ENCODE measurements at places on chromosomes 4 and X.

- peak; percentile 21 for DNase-seq
Measured at GRCh38 chr4:159776961-159777360, 674.1 kb downstream of the RAPGEF2 start.

DNA sequence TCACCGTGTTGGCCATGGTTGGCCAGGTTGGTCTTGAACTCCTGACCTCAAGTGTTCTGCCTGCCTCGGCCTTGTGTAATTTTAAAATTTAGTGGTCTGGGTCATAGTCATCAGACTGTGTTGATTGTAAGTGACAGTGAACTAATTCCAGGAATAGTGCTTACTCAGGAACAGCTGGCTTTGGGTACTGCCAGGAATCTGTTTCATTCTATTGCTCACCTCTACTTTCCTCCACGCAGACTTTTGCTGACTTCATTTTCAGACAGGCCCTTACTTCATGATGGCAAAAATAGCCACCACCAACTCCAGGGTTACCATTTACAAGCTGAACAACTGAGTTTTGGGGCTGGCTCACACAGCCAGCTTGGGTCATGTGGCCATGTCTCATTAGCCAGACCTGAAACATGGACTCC, 54.6 kb downstream of the FNIP2 start:
- DNase-seq = no peak

GRCh38 chr4:115292320-115293092, 179.1 kb upstream of the NDST4 start:
- no peak for DNase-seq

GRCh38 chr4:154626793-154627484, 14.5 kb upstream of the FGG start:
- peak; percentile 79 for DNase-seq

DNA sequence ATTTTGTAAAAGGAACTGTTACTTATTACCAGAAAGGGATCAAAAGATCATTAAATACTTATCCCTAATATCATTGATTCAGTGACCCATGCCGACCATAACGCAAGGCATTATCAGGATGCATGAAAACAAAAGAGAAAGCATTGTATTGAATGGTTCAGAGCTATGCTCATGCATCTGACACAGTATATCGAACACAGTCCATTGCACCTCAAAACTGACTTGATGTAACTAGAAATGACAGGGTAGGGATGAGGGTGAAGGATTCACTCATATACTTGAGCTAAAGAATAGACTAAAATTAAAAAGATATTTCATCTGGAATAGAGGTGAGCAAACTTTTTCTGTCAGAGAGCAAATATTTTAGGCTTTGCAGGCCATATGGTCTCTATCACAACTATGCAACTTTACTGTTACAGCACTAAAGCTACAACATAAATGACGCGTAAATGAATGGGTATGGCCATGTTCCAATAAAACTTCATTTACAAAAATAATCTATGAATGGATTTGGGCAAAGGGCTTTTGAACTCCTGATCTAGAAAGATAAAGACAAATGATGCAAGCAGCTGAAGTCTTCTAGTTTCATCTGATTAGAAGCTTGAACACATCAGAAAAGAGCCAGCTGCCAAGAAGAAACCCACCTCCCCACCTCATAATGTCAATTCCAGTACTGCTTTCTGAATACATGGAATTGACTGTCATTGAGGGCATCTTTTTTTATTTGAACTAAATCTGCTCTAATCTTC, 12.9 kb upstream of the SPP1 start:
- no peak for DNase-seq

- DNase-seq = no peak
Measured at GRCh38 chr4:165931741-165932140, 58.7 kb downstream of the TLL1 start.

DNA sequence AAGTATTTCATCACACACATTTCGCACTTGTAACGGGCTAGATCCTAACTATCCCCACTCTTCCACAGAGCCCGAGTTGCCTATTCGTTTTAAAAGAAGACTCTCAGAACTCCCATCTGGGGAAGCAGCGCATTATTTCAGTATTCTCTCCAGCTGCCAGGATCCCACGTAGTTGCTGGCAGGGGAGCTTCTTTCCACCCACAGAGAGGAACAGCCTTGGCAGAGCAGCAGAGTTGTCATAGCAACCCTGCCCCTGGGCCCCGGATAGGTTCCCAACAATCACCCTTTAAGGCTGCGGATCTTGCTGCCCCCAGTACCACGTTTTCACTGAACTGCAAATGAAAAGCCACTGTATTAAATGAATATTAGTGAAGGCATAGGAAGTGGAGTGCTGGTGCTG, 106.7 kb downstream of the GPM6A start:
- peak; percentile 53 for DNase-seq

GRCh38 chr4:77028246-77028645, 47.5 kb downstream of the CCNI start:
- DNase-seq = no peak

DNA sequence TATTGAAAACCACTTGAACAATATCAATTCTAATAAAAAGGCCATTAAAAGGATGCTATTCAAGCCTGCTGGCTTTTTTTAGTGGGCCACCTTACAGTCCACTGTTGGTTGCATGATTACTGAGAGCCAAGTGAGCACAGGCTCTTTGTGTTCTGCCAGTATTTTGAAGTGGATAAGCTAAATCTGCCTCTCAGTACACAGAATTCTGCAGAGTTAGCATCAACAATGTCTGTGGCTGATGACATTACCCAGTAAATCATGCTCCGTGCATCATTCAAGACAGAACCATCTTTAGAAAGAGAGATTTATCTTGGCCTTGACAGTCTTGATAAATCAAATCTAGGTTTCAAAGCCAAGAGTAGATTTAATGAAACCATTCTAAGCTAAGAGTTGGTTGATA, 119.0 kb upstream of the GNPDA2 start:
- DNase-seq = no peak

DNA sequence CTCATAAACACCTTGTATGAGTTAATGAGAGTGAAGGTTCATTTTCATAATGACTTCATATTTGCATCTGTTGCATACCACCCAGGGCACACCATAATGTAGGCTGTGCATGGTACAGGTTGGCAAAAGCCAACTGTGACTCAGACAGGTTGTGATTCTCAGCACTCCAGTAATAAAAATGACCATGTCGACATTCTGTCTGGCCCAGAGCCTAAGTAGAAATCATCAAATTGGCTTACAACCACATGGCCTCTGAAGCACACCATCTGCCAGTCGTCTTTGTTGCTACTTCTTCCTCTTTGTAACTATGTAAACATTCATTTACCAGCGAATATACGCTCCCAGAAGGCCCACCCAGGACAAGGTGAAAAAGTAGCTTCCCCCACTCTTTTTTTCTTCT, 459.5 kb downstream of the GASK1B start:
- peak; percentile 28 for DNase-seq

- no peak for DNase-seq
Measured at GRCh38 chrX:155221351-155221750, 5.1 kb downstream of the VBP1 start.

GRCh38 chr4:56637791-56638190, 43.3 kb downstream of the HOPX start:
- DNase-seq = no peak

DNA sequence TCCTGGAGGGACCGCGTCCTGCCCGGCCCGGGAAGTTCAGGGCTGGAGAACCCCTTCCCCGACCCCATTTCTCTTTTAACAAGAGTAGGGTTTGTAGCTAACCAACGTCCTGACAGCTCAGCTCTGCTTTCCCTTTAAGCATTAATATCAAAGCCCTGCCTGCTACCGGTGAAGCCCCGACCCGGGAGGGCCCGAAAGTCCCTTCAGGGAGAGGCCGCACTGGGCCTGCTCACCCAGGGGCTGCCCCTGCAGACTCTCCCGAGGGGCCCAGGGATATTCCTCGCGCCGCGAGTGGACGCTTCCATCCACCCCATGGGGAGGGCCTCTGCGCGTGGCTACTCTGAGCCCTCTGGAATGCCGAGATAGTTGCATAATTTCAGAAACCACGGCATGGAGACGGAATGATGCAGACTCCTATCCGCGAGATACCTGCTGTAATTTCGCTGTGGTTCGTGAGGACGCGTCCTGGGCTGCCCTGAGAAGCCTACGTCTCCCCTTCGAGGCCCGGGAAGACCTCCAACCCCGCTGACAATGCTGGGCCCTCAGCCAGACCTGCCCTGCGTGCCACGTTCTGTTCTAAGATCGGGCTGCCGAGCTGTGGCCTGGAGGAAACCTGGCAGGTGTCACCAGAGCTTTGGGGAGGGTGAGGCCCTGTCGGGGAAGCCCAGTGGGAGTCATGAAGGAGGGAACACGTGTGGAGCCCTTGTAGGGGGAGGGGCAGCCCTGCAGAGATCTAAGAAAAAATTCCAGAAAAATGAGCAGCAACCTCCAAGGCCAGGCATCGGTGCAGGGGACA, 999 bp upstream of the CTBP1 start:
- DNase-seq = no peak

- DNase-seq = peak; percentile 36
Measured at GRCh38 chrX:94908171-94908570, 1234.2 kb downstream of the FAM133A start.

DNA sequence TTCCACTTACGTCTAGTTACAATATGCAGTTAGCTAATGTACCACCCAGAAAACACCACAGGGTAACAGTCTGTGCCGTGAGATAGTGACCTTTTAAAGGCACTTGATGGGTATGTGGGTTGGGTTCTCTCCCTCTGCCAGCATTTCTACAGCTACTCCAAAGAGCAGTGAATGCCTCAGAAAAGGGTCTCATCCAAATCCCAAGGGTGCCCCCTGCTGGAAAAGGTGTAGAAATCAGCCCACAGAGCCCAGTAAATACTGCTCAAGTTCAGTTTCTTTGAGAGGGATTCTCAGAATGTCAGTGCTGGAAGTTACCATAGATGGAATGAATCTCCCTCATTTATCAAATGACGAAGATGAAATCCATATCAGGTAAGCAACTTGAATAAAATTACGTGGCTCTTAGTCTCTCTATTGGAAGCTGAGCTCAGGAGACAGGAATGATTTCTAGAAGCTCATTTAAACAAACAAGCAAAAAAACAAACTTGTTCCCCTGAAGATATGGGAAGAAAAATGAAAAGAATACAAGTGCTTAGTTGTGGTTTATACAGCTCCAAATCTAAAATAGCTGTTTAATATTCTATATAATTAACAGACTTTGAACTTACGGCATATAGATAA, 9.5 kb downstream of the RNF175 start:
- DNase-seq = peak; percentile 67

DNA sequence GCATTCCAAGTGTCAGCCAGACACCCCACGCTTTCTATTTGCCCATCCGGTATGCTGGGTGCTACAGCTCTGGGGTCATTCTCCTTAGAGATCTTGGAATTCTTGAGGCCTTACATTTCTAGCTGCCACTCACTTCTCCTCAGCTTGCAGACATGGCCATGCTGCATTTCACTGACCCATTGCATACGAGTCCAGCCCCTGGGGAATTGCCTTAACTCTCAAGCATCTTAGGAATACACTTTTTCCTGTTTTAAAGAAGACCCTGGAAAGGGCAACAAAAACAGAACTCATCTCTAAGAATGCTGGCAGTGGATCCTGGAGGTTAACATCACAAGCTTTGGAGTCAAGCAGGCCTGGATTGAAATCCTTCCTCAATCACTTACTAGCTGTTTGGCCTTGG, 122.0 kb upstream of the LNX1 start:
- no peak for DNase-seq

- no peak for DNase-seq
Measured at GRCh38 chr4:59685626-59686025, 1514.5 kb upstream of the ADGRL3 start.

DNA sequence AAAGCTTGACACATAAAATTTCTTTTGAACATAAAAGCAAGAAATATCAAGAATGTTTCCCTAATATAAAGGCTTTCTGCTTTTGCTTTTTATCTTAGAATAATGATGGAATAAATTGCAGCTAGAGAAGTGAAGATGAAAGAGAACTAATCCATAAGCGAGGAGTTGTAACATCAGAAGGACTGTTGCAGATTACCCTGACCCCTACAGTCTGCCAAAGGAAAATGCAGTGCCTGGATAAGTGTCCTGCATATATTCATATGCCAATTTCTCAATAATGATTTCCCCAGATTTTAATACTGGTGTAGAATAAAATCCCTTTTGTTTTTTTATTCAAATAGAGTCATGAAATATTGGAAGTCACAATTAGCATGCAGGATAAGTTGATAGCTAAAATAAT, 115.9 kb downstream of the MAGEC2 start:
- no peak for DNase-seq

DNA sequence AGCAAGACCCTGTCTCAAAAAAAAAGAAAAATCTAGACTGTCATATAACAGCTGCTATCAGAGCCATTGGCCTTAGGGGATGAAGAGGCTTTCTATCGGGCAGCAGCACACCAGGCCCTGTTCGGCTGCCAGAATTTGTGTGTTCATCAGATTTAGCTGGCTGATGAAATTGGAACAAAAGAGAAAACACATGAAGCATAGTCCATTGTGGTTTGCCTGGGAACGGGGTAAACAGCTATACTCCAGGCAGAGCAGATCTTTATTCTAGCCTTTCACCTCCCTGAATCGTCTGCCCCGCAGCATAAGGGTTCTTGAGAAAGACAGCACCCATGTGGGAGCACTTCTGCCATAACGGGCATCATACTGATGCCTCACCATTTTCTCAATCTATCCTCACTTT, 11.6 kb downstream of the TKTL1 start:
- no peak for DNase-seq

- DNase-seq = peak; percentile 22
Measured at GRCh38 chr4:107153228-107153627, 117.1 kb upstream of the DKK2 start.

Measured in glutamatergic neuron (in vitro differentiated cells).